NCI-H2081 treated with DMSO at 0.1 percent for 48 hours (cell line): ENCODE measurements at places on chromosomes 16 and 17.

DNA sequence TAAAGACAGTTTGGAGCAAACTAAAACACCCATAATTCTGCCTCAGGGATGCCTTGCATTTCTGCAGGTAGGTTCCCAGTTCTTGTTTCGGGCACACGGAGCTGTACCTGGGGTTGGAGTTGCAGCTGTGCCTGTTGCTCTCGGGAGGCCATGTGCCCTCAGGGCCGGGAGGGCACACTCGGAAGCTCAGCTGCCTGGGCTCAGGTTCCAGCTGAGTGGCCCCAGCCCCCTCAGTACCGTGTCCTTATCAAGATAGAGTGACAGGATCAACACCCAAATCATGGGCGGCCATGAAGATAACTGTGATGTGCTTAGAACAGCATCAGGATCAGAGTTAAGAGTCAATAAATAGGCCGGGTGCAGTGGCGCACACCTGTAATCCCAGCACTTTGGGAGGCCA lies 107.9 kb downstream of the SNX29 start:
- DNase-seq: no peak

DNA sequence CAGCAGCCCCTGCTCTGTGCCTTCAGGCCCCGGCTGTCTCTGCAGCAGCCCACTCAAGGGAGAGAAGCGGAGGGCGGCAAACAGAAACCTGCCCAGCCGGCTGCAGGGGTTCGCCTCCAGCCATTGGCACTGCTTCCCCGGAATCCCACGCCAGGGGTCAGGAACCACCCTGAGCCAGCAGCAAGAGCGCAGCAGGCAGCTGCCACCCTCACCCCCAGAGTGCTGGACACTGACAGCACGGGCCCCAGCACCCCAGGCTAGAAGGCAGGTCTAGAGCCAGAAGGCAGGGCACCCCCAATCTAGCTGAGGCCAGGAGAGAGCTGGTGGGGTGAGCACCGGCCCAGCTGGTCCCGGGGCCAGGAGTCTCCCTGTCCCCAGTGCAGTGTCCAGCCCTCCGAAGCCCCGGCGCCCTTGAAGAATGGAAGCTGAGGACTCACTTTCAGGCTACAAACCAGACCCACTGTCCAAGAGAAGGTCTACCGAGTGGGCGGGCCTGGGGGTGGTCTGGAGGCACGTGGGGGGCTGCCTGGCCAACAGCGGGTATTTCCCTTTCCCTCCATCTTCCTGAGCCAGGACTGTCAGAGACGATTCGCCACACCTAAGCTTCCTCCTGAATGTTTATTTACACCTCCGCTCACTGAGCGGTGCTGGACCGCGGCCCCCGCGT lies 8.4 kb downstream of the UBALD2 start:
- DNase-seq: no peak

DNA sequence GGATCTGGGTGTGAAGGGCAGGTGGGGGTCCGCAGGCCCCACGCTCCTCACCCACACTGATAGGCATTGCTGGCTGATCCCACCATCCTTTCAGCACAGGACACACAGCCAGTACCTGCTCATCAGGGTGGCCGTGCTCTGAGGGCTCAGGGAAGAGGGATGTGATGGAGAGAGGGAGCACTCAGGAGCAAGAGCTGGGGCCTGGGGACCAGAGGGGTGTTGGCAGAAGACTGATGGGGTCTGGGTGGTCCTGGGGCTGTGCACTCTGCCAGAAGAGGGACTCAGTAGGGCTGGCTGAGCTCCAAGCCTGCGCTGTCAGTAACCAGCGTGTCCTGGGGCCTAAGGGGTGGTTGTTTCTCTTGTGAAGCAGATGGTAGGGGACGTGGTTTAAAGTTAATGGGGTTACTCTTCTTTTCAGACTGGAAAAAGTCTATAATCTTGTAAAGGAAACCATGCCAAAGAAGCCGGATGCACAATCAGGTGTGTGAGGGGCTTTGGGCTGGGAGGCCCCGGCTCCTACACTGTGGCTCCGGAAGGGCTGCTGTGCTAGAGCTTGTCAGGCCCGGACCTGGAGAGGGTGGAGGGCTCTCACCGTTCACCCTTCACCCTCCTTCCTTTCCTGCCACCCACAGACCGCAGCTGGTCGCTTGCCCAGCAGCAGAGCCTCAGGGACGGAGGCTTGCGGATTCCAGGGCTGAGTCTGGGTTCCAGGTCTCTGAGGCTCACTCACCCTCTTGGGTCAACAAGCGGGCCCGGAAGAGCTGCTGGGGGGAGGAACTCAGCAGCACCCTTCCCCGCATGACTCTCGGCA lies 27.8 kb downstream of the POLR3E start:
- no peak for DNase-seq

DNA sequence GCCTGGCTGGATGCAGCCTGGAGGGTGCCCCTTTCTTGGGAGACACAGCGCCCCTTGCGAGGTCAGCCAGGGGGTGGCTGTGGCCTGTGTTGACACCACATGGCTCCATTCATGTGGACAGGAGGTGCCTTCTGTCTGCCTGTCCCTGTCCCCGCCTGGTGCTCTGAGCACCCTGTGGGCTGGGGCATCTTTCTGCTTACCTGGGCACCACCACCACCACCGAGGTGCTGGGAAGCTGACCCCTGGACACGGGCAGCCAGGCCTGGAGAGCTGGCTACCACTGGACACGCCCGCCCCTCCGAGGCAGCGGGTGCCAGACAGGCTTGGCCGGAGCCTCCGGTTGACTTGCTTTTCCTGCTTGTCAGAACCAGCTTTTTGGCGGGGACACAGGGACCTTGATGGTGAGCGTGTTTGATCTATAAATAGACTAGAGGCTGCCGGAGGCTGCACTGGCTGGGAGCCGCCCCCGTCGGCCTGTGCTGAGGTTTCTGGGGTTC lies 121.3 kb upstream of the GSE1 start:
- DNase-seq: no peak

DNA sequence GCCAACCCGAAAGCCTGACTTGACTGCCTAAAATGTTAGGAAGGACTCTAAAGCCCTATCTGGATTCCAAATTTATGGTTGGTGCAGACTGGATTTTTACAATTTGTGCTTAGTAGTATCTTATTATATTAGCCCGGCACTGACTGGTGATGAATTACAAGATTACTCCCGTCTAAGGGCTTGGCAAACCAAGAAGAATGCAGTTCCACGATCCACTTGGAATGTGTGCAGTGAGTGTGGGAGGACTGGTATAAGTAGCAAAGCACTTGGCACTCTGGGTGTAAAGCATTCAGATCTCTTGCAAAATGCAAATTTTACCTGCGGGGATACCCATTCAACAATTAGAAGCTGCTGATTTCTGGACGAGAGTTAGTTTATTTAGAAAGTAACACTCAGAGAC lies 539.4 kb downstream of the MAF start:
- no peak for DNase-seq

DNA sequence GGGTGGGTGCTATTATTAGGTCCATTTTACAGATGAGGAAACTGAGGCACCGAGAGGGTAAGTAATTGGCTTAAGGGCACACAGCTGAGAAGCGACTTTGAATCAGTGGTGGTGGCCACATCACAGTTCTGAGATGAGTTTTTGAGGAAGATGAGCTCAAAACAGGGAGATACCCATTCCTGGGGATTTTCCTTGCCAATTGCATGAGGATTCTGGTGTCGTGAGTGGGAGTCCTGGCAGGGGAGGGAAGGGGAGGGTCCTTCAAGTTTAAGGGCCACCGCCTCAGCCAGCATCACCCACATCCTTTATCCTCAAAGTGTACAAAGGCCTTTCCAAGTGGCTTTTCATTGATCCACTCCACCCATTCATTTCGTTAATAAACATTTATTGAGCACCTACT lies 45.3 kb downstream of the IL21R start:
- DNase-seq: no peak

- no peak for DNase-seq
These were observed 21.0 kb downstream of the PMM2 start for GRCh38 chr16:8818504-8819270.

GRCh38 chr16:30186782-30187555 lies 3.6 kb downstream of the CORO1A start:
- DNase-seq: no peak

GRCh38 chr16:87582216-87582965 lies 19.9 kb upstream of the JPH3 start:
- DNase-seq: no peak

DNA sequence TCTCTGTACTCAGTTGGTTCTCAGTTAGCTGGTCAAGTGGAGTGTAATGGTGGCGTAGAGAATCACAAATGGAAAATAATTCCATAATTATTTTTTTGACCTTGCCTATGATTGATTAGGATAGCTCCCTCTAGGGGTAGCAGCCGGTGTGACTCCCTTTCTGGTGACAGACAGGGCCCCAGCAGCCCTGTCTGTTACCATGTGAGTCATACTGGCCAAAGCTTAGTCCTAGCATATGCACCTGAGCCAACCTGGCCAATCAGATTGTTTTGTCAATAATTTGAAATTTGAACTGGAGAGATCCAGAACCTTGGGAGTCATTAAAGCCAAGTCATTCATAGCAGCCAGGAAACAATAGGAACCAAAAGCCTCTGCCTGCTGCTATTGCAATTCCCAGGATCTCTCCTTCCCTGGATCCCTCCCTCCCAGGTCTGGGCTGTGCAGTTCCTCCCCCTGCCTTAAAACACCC lies 5.6 kb downstream of the PNPO start:
- peak; percentile 84 for DNase-seq

GRCh38 chr17:82378741-82379021 lies 7.1 kb downstream of the UTS2R start:
- no peak for DNase-seq

- DNase-seq: no peak
These were observed 42.7 kb downstream of the GNAO1 start for GRCh38 chr16:56233795-56234566.

GRCh38 chr17:29716566-29716965 lies 93.9 kb upstream of the CORO6 start:
- no peak for DNase-seq

GRCh38 chr17:48439110-48439850 lies 9.3 kb upstream of the SKAP1 start:
- no peak for DNase-seq

DNA sequence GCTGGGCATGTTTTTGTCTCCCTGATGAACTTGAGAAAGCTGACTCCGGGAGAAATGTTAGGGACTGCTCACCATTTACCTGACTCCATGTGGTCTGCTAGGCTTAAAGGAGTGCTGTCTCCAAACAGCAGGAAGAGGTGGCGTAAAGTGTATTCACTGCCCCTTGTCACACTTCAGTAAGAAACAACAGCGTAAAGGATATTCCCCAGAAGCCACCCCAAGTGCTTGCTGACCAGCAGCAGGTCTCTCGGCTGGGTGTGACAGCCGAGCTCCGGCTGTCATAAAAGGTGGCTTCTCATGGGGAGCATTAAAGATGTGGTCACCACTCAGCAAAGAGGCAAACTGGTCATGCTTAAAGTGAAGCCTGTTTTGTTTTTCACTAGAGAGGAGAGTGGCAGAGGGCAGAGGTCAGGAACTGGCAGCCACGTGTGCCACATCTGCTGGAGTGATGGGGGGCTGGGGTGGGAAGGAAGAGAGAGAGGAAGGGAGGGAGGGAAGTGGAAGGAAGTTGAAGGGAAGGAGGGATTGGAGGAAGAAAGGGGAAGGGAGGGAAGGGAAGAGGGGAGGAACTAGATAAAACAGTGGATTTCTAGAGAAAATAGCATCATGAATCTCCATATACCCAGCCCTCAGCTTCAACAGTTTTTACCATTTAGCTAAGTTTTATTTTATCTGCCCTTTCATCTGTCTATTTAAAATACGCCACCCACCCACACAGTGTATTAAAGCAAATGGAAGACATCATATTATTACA lies 119.3 kb downstream of the CLEC16A start:
- no peak for DNase-seq

DNA sequence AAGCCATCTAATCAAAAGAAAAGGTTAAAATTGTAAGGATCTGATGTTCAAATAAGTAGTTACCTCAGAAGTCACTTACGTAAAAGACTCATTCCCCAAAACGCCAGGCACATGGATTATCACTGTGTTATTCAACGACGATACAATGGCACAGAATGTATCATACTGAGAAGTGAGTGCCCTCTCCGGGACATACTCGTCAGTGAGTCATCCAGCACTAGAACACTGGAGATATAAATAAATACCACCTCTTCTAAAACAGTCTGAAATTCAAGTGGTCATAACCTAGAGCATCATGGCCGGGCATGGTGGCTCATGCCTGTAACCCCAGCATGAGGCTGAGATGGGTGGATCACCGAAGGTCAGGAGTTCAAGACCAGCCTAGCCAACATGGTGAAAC lies 24.9 kb downstream of the USP31 start:
- DNase-seq: no peak

DNA sequence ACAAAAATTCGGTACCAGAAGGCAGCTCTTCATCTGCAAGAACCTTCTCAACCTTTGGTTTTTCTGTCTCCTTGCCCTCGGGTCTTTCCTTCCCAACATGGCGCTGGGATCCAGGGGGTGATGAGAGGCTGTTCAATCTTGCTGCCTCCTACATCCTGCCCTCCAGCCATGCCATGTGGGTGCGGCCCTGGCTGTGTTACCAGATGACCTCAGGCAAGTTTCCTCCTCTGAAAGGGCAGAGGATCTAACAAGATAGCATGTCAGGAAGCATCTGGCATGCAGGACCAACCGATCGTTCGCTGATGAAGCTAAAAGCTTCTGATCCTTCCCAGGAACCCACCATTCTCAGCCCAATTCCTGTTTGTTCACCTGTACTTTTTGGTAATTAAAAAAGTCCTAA lies 36.8 kb upstream of the BCAR1 start:
- DNase-seq: no peak

GRCh38 chr17:59607817-59608403 lies 11.8 kb upstream of the CLTC start:
- DNase-seq: no peak

DNA sequence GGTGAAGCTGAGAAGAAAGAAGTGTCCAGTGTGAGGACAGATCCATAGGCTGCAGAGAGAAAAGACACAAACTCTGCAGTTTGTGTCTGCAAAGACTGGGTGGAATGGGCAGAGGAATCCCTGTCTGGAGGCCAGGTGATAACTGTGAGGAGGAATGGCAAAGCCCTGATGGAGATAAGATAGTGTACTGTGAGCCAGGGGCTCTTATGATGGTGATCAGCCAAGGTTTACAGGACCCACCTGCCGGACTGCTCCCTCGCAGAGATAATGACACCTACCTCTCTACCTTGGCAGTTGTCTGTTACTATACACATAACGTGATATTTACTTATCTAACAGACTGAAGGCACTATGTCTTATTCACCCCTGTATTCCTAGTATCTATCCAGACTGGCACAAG lies 92.6 kb upstream of the ASIC2 start:
- DNase-seq: no peak

- DNase-seq: no peak
These were observed 5.4 kb upstream of the DRC7 start for GRCh38 chr16:57688987-57689761.

DNA sequence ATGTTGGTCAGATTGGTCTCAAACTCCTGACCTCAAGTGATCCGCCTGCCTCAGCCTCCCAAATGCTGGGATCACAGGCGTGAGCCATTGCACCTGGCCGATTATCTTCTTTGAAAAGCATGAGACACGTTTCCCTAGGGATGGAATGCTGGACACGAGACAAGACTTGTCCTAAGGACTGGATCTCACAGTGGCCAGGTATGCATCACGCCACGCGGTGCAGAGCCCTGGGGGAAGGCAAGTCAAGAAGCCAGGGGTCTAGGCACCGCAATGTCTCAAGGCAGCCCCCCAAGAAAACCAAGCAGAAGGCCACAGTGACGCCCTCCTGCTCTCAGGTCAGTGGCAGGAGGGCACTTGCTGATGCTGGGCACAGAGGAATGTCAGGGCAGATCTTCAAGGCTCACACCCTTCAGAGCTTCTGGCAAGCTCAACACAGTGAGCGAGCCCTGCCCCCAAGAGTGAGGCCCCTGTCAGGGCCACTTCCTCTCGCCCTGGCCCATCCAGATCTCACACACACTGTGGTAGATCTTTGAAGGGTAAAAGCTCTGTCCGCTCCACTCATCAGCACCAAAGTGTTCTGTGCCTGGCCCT lies 134.7 kb downstream of the ZNF778 start:
- DNase-seq: no peak
